ENCODE measurements at places on chromosomes 1 and 21.

DNA sequence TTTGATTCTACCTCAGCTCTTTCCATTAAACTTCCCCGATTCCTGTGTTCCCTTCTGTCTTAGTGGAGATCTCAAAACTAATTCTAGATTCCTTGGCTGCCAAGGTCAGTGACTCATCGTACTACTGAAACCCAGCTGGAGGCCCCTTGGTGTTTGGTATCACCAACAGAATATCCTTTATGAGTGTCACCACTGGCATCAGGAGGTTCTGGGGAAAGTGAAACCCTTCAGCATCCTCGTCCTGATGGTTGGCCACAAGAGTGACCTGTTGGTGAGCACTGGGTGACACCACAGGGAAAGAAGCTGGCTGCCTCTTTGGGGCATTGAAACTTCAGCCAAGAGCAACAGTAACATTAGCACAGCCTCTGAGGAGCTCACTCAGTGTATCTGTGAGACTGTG, 9.6 kb downstream of the RAB42 start:
- no peak for DNase-seq

- DNase-seq, result no peak
Observed at GRCh38 chr1:54611621-54612020, 11.7 kb downstream of the FAM151A start.

GRCh38 chr1:6801966-6802365, 16.7 kb downstream of the CAMTA1 start:
- DNase-seq, result no peak

DNA sequence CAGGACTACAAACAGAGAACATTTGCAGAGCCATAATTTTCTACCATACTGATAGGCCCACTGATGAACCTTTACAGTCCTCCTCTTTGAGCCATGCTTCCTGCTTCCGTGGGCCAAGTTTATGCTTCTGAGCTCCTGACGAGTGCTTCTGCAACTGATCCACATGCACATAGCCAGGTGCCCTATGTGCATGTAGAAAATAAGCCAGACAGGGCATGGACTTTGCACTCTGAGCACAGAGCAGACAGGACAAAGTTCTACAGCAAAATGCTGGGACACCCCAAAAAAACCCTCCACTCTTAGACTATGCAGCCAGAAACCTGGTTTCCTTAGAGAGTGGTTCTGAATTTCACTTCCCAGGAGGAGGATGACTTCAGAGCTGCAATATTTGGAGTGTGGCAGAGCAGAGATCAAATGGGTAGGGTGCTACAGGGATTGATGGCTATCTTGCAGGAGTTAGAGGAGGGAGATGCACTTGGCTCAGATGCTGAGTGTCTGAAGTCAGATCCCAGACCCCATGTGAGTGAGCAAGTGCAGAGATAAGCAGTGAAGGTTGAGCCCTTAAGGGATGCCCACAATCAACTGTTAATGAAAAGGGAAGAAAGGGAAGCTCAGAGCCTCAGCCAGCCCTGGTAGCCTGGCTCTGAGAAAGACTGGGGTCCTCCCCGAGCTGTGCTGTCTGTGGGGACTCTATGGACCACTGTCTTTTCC, 230.9 kb downstream of the DUSP10 start:
- no peak for DNase-seq

DNA sequence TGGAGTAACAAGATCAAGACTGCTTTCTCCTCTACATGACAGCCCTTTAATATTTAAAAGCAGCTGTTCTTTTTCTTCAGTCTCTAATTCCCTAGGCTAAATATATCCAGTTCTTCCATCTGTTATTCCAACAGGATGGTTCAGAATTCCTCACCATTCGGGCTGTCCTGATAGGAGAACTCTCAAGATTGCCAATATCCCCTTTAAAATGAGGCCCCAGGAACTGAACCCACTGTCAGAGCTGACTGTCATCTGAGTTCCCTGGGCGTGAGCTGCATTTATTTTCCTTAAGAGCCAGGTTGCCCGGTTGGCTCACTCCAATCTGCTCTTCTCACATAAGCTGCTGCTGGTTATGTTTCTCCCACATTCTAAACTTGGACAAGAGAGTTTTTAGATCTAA, 177.6 kb downstream of the MIS18A start:
- DNase-seq, result no peak

- no peak for DNase-seq
Observed at GRCh38 chr1:115829023-115829674, 11.8 kb downstream of the NHLH2 start.

GRCh38 chr1:51349862-51350261, 19.5 kb upstream of the TTC39A start:
- DNase-seq, result no peak

- peak; percentile 97 for DNase-seq
Observed at GRCh38 chr1:37931361-37932158, 15.3 kb downstream of the INPP5B start.

DNA sequence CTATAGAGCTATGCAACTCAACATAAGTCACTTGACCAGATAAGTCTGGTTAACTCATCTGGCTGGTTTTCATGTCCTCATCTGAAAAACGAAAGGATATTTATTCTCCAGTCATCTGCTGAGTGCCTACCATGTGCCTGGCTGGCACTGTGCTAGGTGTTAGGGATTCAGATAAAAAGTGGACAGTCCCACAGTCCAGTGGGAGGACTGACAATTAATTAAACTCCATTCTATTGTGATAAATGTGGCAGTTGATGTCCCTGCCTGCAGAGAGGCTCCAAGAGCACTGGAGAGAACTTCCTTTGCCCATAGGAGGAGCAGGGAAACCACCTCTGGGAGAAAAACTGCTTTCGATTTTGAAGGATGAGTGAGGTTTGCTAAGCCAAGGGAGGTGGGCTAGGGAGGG, 5.4 kb downstream of the NUAK2 start:
- DNase-seq, result no peak

GRCh38 chr1:58964428-58964827, 180.6 kb upstream of the JUN start:
- no peak for DNase-seq

- peak; percentile 46 for DNase-seq
Observed at GRCh38 chr1:92804721-92805201, 19.9 kb upstream of the EVI5 start.

DNA sequence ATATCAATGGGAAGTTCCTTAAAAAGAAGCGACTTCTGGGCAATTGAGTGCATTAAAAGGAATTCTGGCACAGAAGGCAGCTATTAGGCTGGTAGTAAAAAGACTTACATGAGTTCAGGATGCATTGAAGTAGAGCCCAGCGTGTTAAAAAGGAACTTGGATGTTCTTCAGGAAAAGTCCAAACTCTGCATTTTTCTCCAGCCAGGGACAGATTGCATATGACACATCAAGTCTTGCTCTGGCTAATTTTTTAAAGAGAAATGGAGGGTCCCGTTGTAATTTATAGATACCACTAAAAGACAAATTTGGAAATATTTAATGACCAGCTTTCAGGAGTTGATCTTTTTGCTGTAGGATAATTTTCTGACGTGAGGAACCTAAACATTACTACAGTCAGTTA, 1.2 kb downstream of the TPRG1L start:
- DNase-seq, result no peak

GRCh38 chr1:210754878-210755665, 378.9 kb downstream of the KCNH1 start:
- DNase-seq, result peak; percentile 76

DNA sequence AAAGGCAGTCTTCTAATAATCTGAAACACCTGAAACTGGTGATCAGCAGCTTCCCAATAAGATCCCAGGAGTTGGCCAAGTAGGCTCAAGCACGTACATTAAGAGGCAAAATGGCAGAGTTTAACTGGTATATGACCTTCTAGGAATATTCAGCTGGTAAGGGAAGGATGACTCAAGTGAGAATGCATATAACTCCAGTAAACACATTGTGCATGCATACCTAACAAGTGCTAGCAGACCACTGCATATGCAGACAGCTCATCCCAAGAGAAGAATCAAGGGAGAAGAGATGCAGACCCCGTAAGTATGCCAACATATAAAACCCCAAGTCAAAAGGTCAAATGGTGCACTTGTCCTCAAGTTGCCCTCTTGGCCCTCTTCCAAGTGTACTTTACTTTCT, 73.0 kb upstream of the ZRANB2 start:
- no peak for DNase-seq

- DNase-seq, result no peak
Observed at GRCh38 chr21:43575473-43575844, 83.8 kb downstream of the HSF2BP start.

- DNase-seq, result no peak
Observed at GRCh38 chr1:186633116-186633515, 47.1 kb downstream of the PTGS2 start.

DNA sequence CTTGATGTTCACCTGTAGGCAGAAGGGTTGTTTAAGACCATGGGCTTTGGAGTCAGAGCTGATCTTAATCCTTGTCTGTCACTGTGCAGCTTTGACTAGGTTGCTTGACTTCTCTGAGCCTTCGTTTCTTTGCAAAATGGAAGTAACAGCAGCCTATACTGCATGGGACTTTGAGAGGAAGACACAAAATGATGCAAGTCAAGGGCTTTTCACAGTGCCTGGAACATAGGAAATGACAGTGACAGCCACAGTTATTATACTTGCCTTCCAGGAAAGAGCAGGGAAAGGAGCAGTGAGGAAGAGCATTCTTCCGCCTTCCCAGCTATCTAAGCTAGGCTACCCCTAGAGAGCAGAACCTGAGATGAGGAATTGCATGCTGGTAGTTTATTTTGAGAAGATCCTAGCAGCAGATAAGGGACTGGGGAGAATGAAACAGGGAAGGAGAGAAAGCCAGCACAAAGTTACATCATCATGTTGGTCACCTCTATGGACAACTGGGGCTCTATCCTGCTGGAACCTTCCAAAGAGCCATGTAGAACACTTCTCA, 3.1 kb downstream of the CSF3R start:
- no peak for DNase-seq

GRCh38 chr1:3093898-3094626, 25.1 kb downstream of the PRDM16 start:
- DNase-seq, result no peak

DNA sequence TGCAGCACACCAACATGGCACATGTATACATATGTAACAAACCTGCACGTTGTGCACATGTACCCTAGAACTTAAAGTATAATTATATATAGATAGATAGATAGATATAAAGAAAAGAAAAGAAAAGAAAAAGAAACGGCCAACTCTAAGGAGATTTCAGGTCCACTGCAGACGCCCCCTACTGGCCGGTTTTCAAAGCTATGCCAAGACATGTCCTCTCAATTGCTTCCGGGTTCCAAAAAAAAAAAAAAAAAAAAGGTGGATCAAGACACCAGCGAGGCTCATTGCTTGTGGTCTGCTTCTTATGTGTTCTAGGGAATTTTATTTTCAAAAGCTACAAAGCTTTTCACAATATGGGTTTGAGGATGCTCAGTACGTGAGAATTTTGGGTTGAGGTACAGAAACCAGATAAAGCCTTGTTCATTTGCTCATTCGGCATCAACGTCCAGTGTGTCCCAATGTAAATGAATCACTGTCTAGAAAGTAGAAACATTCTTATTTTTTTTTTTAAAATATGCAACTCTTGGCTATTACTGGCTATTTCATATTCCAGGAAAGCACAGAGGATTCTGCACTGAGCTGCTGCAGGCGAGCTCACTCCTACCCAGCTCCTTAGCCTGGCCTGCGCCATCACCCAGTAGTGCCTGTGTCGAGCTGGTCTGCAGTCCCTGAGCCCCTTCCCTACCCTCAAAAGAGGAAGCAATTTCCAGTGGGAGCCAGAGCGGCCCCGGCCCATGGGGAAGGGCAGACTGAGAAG, 643.0 kb downstream of the KIF26B start:
- no peak for DNase-seq

DNA sequence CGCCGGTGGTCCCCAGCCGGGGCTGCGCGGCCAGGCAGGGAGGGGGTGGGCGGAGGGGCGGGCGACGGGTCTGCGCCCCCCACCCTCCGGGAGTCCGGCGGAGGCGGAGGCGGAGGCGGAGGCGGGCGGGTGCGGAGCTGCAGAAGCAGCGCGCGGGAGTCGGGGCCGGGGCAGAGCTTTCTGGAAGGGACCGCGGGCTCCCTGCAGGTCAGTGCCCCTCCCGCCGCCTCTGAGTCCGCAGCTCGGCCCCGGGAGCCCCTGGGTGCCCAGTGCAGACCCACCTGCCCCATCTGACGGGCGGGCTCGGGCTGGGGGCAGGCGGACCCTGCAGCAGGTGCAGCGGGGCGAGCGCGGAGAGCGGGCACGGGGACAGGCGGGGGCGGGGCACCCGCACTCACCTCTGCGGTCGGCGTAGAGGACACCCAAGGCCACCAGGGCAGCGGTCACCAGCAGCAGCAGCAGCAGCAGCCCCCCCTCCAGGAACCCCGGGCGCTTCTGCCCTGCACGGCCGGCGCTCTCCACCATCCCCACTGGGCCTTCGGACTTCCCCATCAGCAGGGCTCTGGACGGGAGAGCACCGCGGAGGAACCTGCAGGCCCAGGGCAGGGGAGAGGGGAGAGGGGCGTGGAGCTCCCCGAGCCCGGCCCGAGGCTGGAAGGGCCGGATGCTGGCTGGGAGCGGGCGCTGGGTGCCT, 3.7 kb downstream of the MMEL1 start:
- DNase-seq, result no peak

DNA sequence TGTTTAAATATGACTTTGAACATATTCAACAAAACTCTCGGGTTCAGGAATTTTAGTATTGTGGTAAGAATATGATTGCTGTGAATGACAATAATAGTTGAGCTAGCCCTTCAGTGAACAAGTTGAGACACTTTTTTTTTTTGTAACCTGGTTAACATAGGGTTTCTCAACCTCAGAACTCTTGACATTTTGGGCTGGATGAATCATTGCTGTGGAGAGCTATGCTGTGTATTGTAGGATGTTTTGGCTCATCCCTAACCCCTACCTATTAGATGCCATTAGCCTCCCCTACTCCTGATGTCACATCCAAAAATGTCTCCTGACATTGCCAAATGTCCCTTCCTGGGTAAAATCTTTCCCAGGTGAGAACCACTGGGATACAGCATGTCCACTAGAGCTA, 113.7 kb downstream of the RUNX1 start:
- no peak for DNase-seq

DNA sequence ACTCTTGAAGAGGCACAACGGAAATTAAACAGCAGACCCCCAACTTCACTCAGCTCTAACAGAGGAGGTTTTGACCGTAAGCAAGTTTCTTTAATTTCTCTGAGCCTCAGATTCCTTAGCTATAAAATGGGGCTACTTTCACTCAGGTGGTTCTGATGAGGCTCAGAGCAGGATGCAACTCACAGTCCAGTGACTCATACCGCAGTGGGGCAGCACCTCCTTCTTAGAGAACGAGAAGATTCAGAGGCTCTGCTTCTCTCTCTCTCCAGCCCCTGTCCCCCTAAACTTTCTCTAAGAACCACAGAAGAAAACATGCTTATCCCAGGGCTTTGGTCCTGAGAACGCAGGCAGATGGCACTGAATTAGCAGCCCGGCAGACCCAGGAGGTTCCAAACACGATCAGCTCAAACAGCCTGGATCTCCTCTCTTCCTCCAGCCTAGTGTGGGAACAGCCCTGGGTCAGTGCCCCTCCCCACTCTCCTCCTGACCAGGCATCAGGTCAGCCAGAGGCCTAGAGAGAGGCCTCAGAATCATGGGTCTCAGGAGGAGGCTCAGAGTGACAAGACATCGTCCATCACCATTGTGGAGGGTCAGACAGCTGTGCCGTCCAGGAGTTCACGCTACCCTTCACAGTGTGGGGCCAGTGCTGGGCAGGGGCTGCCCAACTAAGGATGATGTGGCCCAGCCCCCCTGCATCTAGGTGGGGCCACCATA, 433.0 kb downstream of the PTPRU start:
- no peak for DNase-seq
